ENCODE measurements at places on chromosomes 1 and 21.

GRCh38 chr21:42746593-42747275, 93.3 kb downstream of the PDE9A start:
- peaks cover 24% of the 10 kb centered on the region for H3K4me1 ChIP-seq
- DNase-seq, result no peak
- no peak overlapping the region for H3K4me3 ChIP-seq
- no peaks in the 10 kb centered on the region for H3K27me3 ChIP-seq
- H3K27ac ChIP-seq, result peak overlapping the region; percentile 57

- no peaks in the 10 kb centered on the region for H3K27me3 ChIP-seq
- no peak overlapping the region for H3K4me3 ChIP-seq
- no peak for DNase-seq
- H3K4me1 ChIP-seq, result no peaks in the 10 kb centered on the region
Measured at GRCh38 chr1:151680826-151681225, 35.8 kb downstream of the CELF3 start.

DNA sequence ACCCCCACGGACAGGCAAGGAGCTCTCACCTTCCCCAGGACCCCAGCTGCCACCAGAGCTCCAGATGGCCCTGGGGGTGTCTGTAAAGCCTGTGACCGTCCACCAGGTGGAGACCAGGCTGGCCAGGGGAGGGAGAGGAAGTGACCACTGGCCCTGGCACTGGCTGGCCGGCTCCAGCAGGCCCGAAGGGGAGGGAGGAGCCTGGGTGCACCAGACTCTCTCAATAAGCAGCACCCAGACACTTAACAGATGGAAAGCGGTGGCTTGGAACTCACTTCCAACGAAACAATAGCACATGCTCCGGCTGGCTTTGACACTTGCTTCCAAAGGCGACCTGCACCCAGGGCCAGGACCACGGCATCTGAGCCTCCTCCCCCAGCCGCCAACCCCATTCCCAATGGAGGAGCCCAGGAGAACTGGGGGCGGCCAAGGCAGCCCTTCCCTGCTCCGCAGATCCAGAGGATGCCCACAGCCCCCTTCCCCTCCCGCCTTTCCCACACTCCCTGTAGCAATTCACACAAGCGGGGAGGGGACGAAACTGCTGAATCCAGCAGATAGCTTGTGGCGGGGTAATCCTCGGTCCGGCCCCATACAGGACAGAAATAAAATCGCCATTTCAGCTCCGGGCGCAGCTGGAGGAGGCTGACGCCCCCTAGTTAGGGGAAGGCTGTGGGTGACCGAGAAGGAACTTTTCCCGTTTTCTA, 742 bp upstream of the PDE9A start:
- H3K27ac ChIP-seq, result no peak overlapping the region
- no peaks in the 10 kb centered on the region for H3K36me3 ChIP-seq
- H3K27me3 ChIP-seq, result peaks cover 4% of the 10 kb centered on the region
- no peak for DNase-seq

DNA sequence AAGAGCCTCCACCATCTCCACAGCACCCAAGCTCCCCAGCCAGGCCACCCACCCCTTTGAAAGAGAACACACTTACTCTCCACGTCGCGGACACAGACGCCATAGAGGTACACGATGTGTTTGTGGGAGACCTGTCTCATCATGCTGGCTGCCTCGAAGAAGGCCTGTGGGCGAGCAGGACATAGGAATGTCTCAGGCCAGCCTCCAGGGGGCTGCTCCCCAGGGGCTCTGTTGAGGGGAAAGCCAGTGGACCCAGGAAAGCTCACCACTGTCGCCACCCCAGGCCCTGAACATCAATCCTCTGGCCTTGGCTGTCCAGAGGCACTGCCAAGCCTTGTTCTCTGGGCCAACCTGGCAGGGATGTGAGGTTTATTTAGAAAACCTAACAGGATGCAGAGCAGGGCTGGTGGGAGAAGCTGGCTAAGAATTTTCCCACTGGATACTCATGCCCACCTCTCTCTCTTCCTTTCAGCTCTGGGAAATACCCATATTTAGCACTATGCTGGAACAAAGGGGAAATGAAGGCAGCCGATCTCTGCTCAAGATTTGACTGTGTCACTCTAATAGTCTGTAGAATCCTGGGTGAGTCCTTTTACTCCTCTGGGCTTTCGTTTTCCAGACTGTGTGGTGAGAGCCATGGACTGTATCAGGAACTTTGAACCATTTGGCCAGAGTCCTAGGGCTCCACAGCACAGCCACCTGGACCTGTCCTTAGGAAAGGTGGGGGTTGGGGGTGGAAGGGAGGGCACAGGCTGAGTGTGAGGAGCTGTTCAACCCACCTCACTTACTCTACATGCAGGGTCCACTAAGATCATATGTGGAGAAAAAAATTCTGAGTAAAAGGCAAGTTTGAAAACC, 101.9 kb downstream of the RAVER2 start:
- DNase-seq, result no peak
- H3K27ac ChIP-seq, result no peak overlapping the region
- H3K36me3 ChIP-seq, result peaks cover 94% of the 10 kb centered on the region
- no peaks in the 10 kb centered on the region for H3K27me3 ChIP-seq

Measured in effector memory CD4-positive, alpha-beta T cell (primary cell).